ENCODE measurements at places on chromosomes 16 and 17.

DNA sequence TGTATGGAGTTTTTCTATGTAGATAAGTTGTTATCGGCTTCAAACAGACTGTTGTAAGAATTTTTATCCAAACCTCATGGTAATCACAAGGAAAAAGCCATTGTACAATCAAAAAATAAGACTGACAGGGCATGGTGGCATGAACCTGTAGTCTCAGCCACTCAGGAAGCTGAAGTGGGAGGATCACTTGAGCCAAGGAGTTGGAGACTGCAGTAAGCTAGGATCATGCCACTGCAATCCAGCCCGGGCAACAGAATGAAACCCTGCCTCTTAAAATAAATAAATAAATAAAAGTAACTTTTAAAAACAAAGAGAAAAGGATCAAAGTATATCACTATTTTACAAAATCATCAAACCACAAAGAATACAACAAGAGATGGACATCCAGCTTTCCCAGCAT lies 14.4 kb downstream of the OR1A1 start:
- no peak for DNase-seq

DNA sequence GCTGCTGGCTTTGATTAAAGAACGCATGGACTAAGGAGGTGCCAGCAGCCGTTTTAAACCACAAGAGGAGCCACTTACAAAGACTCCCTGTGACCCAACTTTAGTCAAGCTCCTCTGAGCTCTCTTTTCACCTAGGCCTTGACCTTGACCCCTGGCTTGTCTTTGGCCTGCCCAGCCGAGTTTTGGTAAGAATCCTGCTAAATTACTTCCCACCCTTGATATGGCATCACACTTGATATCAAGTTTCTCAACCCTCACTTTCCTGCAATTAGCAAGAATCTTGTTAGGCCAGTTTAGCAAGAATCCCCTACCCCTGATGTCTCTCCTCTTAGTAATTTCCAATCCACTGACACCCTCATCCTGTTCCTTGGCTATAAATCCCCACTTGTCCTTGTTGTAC lies 232.8 kb upstream of the SALL1 start:
- no peak for DNase-seq

- no peak for DNase-seq
These were observed 83.6 kb upstream of the NKD1 start for GRCh38 chr16:50464325-50465290.

- DNase-seq, result peak; percentile 83
These were observed at the start of gene HSF4 for GRCh38 chr16:67164599-67165061. TSS of gene HSF4 (plus strand) at chr16:67164745. CDS start at chr16:67164812, 67 bp downstream.

- no peak for DNase-seq
These were observed 40.0 kb downstream of the SEC14L1 start for GRCh38 chr17:77180503-77181357.

- DNase-seq, result peak; percentile 86
These were observed 15.7 kb downstream of the CAVIN1 start for GRCh38 chr17:42407289-42407836.

- no peak for DNase-seq
These were observed 148.1 kb downstream of the SALL1 start for GRCh38 chr16:51002881-51003490.

- DNase-seq, result no peak
These were observed 2.2 kb upstream of the ATP6V0A1 start for GRCh38 chr17:42456223-42457106.

DNA sequence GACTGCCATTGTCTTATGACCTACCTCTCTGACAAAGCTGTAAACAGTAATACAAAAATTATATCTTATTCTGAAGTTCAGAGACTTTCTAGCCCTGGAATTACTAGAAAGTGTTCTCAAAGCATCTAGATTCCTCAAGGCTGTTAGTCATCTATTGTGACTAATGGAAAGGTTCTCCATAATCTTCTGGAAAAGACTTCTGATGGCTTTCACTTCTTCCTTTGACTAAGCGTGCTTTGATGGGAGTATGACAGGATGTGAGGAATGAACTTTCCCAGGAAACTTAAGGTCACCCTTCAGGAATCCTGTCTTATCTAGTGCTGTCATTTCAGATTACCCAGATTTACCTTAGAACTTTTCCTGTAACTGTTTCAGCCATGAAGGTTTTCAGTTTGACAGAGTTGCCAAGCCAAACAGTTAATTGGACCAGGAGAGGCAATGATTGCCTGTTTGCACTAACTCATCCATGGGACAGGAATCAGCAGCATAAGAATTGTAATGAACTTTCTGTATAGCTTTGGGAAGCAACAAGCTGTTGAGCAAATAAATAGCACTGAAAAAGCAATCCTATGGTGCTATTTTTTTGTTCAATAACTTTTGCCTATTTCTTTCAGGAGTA lies 43.5 kb downstream of the AP2B1 start:
- no peak for DNase-seq

DNA sequence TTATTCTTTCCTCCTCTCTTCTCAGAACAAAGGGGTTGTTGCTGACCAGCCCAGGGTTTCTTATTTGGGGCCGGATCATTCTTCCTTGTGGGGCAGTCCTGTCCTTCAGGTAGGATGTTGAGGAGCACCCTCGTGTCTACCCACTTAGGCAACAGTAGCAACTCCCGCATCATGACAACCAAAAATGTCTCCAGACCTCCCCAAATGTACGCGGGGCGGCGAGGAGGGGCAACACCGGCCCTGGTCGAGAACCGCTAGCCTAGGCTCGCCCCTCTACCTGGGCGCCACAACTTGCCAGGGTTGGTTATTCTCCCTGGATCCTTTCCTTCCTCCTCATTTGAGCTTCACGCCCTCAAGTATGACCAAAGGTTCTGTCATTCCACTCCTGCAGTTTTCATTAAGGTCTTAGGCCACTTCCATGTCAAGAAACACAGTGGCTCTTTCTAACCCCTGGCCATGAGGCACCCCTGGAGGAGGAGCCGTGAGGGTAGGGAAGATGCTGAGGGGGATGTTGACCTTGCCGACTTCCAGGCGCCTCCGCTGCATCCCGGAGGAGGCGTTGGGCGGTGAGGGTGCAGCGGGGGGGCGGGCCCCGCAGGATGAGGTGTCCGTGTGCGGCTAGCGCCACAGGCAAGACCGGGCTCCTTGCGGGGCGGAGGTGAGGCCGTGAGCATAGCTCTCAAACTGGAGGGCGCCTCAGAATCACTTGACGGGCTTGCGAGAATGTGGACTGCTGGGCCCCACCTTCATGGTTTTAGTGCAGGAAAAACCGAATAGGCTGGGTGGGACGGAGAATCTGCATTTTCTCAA lies 712 bp upstream of the SPECC1 start:
- peak; percentile 54 for DNase-seq

- no peak for DNase-seq
These were observed 17.7 kb downstream of the KSR1 start for GRCh38 chr17:27473748-27474609.

All from aorta (tissue), 5 donors.